ENCODE measurements at places on chromosomes 13 and 19. TPM values are rescaled to one million over a fixed set of nuclear protein-coding genes. Genes with fewer than 3 reads are reported as not detected.
A peak's percentile ranks its signal among the peaks of the same experiment; 100 is the strongest.

The MYH14 gene
- total RNA-seq: 204 TPM

The NKPD1 gene
- 52.1 TPM for total RNA-seq

The VSTM1 gene
- not detected for total RNA-seq

The FOSB gene
- total RNA-seq: 12.6 TPM

The ZNF737 gene
- 16.1 TPM for total RNA-seq

The SHANK1 gene
- 0.30 TPM for total RNA-seq

The RFPL4AL1 gene
- not detected for total RNA-seq

The ZNF112 gene
- 3.6 TPM for total RNA-seq

The ZNF440 gene
- 31.0 TPM for total RNA-seq

DNA sequence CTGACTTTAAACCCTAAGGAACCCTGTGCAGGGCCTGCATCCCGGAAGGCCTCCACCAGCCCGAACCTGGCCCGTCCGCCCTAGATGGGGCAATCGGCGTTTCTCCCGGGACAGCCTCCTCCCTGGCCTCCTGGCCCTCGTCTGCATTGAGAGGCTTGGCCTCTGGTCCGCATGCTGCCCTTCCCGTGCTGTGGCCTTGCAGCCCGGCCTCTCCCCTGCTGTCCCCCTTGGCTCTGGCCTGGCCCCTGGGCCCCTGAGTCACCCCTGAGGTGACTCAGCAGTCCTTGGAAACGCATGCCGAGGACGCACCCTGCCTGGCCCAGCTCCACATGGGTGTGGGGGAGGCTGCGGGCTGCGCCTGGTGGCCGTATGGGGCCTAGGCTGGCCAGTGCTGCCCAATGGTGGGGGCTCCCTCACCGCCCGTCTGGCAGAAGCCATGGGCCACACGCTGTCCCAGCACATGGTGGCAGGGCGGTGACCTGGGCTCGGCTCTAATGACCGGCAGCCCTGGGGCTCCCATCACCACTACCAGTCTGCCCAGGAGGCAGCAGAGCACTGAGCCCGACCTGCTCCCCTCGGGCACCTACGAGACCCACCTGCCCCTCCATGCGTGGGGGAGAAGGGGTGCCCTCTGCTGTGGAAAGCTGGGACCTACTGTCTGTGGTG, 25.7 kb downstream of the SH3GL1 start:
- DNase-seq: peak; percentile 96

- DNase-seq: no peak
Observed at GRCh38 chr13:97165502-97166425, 56.4 kb upstream of the MBNL2 start.

GRCh38 chr13:39963612-39964011, 308.1 kb downstream of the COG6 start:
- DNase-seq: no peak

GRCh38 chr19:16205205-16206045, 7.7 kb downstream of the AP1M1 start:
- DNase-seq: no peak

GRCh38 chr19:42965176-42965575, 28.2 kb upstream of the PSG7 start:
- DNase-seq: no peak

DNA sequence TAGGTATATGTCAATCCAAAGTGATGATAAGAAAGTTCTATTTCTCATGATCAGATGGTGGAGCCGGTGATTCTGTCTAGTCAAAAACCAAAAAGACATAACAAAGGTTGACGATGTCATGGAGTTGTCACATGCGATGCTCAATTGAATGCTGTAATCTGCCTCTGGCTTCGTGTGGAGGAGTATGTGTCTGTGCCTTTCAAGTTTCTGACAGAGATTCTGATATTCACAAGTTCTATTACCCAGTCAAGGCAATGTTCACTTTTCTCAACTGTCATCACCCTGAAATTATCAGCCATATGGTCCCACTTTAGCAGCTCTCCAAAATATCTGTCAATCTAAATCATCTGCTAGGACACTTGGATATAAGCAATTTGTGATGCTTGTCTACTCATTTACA, 367.6 kb upstream of the PRR20A start:
- no peak for DNase-seq

DNA sequence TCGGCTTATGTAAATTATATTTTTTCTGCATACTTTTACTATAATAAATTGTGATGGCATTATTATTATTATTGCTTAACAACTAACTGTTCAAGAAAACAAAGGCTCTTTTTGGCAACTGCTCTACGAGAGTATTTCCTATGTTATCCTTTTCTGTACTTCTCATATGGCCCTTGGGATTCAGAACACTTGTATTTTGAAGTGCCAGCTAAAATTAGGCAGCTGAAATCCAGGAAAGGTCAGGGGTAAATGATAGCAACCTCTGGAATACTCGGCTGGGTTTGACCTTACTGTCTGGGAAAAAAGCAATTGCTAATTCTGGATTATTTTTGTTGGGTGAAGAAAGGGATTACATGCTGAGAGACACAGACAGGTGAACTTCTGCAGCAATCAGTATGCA, 23.9 kb downstream of the EDNRB start:
- no peak for DNase-seq

GRCh38 chr19:54411033-54411432, 4.2 kb upstream of the TTYH1 start:
- no peak for DNase-seq

GRCh38 chr19:15443325-15443724, 6.4 kb downstream of the WIZ start:
- no peak for DNase-seq

- no peak for DNase-seq
Observed at GRCh38 chr13:91986761-91987483, 588.5 kb downstream of the GPC5 start.

DNA sequence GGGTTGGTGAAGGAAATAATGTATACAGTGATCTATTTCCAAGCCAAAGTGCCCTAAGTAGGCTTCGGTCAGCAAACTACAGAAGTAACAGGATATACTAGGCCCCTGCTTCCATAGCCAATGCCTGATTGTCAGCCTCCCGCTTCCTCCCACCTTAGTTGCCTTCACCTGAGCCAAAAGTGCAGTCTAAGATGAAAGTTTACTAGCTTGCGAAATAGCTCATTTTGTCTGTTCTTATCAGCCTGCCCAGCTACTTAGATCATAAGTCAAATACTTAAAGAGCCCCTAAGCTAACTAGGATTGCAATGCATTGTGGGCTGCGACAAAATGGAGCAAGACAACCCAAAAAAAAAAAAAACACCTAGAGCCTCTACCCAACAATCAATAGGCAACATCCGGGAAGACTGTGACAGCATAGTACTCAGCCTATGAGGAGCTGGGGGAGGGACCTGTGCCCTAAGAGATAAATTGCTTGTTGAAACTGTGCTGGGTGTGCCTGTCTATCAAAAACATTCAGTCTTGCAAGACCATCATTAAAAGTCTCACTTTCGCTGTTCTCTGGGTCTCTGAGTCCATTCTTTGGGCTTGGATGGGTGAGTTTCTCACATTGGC, 454.7 kb upstream of the TSHZ3 start:
- DNase-seq: no peak

DNA sequence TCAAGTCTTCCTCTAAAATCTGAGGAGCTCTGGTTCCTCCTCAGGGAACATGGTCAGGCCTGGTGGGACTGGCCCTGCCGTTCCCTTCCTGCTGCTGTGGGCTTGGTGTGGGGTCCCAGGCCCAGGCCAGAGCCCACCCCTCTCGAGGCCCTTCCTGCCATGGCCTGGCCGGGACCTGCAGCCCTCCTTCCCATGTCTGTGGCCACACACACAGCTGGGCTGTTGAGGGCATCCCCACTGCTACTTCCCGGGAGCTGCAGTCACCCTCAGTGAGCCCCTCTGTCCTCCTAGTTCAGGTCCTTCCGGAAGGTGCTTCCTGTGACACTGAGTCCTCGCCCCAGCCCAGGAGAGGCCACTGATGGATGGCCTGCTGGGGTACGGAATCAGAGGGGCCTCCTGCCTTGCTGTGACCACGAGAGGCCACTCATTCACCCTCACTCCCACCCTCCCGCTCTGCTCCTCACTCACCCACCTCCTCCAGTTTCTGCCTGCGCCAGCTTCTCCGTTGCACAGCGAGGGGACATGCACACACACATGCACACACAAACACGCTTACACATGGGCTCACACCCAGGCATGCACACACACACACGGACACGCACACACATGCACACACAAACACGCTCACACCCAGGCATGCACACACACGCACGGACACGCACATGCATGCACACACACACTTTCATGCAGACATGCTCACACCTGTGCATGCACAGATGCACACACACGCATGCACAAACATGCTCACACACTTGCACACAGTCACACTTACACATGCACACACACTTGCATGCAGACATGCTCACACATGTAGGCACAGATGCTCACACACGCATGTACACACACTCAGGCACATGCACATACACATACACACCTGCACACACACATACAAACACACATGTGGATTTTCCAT, 7.3 kb upstream of the MCF2L start:
- no peak for DNase-seq

DNA sequence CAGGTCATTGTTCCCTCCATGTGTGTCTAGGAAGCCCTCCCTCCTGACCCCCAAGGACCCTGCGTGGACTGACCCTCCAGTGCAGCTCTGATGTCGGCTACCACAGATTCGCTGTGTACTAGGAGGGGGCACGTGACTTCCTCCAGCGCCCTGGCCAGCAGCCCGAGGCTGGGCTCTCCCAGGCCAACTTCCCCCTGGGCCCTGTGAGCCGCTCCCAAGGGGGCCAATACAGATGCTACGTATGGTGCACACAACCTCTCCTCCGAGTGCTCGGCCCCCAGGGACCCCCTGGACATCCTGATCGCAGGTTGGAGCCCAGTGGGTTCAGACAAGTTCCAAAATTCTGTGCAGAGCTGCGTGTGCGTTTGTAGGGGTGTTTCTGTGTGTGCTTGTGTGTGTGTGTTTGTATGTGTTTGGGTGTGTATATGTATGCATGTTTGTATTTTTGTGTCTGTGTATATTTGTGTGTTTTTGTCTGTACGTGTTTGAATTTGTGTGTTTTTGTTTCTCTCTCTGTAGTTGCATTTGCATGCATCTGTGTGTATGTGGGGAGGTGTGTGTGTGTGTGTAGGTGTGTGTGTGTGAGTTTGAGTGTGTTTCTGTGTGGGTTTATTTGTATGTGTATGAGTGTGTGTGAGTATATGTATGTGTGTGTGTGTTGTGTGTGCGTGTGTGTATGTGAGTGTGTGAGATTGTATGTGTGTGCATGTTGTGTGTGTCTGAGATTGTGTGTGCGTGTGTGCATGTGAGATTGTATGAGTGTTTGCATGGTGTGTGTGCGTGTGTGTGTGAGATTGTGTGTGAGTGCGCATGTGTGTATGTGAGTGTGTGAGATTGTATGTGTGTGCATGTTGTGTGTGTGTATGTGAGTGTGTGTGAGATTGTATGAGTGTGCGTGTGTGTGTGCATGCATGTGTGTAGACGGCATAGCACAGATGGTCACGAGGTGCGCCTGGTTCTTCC, 21.4 kb upstream of the LILRA2 start:
- no peak for DNase-seq

- no peak for DNase-seq
Observed at GRCh38 chr13:46736541-46737310, 60.2 kb downstream of the ESD start.

- DNase-seq: no peak
Observed at GRCh38 chr13:91278888-91279287, 68.6 kb upstream of the MIR17HG start.

- DNase-seq: no peak
Observed at GRCh38 chr19:3151563-3152418, 16.0 kb downstream of the GNA15 start.

- DNase-seq: peak; percentile 79
Observed at GRCh38 chr19:293436-294110, 2.4 kb upstream of the PLPP2 start.
